Upper lobe of left lung (tissue), 6 donors: ENCODE measurements at places on chromosomes 1 and 21. TPM values are rescaled to one million over a fixed set of nuclear protein-coding genes. Genes with fewer than 3 reads are reported as not detected.
A peak's percentile ranks its signal among the peaks of the same experiment; 100 is the strongest.

GRCh38 chr1:92786111-92786901, 1.4 kb upstream of the EVI5 start:
- no peak for DNase-seq

DNA sequence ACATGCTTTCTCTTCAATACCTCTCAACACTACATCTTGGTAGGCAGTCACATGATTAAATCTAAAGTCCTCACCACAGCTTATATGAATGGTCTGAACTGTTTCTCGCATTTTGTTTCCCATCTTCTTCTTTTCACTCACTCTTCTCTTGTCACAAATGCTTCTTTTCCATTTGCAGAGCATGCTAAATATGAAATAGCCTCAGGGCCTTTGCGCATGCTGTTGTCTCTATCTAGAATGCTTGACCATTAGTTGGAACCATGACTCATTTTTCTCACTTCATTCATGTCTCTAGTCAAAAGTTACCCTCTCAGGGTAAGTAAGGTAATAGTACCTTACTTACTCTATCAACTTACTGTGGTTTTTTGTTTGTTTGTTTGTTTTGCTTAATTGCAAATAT, 239.7 kb downstream of the PTPRC start:
- no peak for DNase-seq

- no peak for DNase-seq
Measured at GRCh38 chr1:61504305-61504704, 220.6 kb downstream of the TM2D1 start.

DNA sequence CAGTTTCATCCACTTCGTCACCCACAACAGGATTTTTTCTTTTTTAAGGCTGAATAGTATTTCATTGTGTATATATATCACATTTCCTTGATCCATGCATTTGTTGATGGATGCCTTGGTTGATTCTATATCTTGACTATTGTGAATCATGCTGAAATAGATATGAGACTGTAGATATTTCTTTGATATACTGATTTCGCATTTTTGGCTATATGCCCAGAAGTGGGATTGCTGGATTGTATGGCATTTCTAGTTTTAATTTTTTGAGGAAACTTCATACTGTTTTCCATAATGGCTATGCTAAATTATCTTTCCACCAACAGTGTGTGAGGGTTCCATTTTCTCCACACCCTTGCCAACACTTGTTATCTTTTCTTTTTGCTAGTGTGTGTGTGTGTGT, 5.0 kb downstream of the GUCA2B start:
- DNase-seq: no peak

- DNase-seq: no peak
Measured at GRCh38 chr1:32768110-32768850, 48.9 kb downstream of the YARS1 start.

GRCh38 chr1:1198423-1199140, 7.8 kb downstream of the TNFRSF18 start:
- DNase-seq: peak; percentile 61

GRCh38 chr1:13623021-13623637, 39.5 kb downstream of the PDPN start:
- DNase-seq: no peak

- no peak for DNase-seq
Measured at GRCh38 chr1:214331827-214332423, 51.0 kb downstream of the SMYD2 start.

- peak; percentile 71 for DNase-seq
Measured at GRCh38 chr1:44036409-44037139, 5.3 kb upstream of the SLC6A9 start.

DNA sequence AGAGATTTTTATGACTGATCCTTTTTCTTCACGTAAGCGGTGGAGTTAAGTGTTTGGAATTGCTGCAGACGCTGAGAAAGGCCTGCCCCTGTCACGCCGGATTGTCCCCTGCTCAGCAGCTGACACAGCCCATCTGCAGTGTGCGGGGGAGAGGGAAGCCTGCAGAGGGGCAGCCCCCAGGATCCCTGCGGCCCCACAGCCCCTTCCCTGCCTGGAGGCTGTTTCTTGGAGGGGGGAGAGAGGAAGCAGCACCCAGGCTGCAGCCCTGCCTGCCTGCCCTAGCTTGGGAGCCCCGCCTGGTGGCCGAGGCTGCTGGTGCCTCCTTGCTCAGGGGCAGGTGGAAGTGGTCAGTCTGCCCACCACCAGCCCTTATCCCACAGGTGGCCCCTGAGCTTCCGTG, 50.7 kb downstream of the PRDM16 start:
- no peak for DNase-seq

DNA sequence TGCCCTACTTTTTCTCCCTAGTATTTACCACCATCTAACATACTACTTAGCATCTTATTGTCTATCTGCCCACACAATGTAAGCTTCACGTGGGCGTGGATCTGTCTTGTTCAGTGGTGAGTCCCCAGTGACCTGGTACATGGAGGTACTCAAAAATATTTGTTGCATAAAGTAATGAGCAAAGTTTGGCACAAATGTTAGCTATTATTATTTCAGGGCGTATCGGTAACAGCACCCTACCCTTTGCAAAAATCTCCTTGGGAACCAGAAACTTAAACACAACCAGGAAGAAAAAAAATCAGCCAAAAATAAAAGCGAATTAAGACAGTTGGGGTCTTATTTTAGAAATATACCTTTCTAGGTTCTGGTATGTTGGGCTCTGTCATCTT, 454 bp upstream of the NENF start:
- no peak for DNase-seq

DNA sequence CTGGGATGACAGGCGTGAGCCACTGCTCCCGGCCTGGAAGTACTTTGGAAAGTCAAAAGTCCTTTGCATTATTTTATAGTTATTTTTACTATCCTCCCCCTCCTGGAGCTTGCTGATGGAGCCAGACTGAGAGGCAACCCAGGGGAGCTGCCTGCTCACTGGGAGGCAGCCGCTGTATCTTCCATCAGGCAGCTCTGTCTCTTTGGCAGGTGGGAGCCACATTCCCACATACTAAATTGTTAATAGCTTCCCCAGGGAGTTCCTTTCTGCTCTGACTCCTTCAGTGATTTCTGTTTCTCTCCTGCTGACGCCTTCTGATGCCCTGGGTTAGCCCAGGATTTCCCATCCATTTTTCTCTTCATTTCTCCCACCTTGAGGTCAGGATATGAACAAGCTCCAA, 4.9 kb upstream of the OPRD1 start:
- DNase-seq: no peak

- no peak for DNase-seq
Measured at GRCh38 chr21:34611528-34611927, 3.4 kb downstream of the RCAN1 start.

GRCh38 chr21:45443595-45444181, 38.7 kb downstream of the COL18A1 start:
- DNase-seq: peak; percentile 51

- DNase-seq: no peak
Measured at GRCh38 chr21:33974513-33975468, 59.2 kb upstream of the ATP5PO start.

GRCh38 chr1:185864889-185865517, 130.8 kb downstream of the HMCN1 start:
- no peak for DNase-seq

DNA sequence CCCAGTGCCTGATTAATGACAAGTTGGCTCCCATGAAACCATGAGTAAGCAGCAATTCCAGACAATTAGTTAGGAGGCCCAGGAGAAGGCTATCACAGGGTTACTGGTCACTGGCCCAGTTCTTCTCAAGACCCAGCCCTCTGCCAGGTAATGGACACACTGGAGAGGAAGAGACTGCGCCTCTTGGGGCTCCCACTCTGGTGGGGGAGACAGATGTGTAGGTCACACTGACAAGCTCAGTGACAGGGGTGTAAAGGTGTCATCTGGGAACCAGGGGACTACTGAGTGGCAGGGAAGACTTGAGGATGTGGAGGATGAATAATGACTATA, 4.9 kb downstream of the HPCA start:
- DNase-seq: no peak

DNA sequence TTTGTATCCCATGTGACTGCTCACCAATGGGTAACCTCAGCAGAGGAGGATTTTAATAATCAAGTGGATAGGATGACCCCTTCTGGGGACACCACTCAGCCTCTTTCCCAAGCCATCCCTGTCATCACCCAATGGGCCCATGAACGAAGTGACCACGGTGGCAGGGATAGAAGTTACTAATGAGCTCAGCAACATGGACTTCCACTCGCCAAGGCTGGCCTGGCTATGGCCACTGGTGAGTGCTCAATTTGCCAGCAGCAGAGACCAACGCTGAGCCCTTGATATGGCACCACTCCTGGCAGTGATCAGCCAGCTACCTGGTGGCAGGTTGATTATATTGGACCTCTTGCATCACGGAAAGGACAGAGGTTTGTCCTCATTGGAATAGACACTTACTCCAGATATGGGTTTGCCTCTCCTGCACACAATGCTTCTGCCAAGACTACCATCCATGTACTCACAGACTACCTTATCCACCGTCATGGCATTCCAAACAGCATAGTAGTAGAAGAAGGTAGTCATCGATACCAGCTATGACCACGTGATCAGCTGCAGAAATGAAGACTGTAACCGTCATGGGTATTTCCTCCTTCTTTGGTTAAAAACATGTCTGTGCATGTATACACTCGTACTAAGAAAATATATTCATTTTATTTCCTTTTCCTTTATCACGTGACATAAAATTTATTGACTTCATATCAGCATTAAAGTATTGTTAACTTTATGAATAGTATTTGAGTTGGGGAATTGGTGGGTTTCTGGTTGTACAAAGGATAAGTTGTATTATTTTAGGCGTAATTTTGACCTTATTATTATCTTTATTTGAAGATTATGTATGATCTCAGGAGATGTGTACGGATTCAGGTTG, 562.6 kb downstream of the PTPRU start:
- DNase-seq: no peak

DNA sequence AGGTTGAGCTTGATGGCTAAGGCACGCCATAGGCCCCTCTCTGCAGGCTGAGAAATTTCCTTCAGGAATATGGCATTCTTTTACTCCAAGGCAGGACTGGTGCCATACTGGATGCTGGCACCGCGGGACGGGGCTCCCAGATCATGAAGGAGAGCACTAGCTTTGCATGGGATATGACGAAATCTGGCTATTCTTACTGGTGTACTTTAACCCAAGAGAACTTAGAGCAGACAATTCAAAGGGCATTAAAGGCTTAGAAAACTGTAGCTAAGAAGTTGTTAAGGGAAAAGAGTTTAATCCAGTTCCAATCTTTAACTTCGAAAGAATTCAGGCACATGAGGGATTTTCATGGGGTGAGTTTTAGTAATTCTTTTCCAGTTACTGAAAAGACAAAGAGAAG, 204.4 kb upstream of the ESRRG start:
- peak; percentile 21 for DNase-seq

DNA sequence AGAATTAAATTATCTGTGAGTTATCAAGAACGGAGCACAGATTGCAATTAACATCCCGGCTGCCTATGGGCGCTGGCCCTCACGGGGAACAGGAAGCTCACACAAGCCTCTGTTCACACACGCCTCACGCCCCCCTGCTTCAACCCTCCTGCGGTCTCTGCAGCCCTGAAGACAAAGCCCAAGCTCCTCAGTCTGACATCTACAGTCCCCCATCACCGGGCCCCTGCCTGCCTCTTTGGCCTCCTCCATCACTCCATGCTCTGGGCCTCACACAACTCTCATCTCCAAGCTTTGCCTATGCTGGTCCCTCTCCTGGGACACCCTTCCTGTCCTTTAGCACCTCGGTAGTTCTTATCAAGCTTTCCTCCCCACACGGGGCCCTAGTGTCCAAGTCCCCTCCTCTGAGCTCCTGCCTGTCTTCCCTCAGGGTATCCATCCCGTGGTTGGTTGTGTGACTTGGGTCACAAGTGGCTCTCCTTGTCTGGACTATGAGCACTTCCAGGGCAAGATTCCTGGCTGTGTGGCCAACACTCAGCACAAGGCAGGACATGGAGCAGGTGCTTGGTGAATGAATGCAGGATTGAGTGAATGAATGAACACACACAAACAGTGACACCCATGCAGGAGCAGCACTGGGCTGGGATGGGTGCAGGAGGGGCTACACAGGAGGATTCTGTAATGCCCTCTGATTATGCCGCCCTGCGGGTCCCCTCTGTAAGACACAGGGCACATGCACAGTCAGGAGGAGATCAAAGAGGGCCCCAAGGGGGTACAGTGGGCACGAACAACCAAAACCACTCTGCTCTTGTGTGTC, 116.1 kb downstream of the DMRTB1 start:
- DNase-seq: no peak

DNA sequence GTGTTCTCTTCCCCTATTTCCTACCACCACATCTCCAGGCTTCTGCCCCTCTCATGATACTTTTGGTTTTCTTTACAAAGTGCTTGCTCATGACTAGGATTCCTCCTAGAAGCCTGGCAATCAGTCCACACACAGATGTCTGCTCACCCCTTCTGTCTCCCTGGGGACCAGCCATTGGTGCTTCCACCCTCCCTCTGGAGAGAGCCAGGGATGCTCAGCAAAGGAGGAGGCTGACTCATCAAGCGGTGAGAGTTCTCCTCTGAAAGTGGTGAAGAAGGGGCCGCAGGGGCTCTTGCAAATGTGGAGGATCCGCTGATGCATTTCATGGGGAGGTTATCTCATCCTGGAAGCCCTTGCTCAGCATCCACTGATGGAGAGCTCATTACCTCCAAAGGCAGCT, 14.5 kb downstream of the NT5C1A start:
- no peak for DNase-seq

DNA sequence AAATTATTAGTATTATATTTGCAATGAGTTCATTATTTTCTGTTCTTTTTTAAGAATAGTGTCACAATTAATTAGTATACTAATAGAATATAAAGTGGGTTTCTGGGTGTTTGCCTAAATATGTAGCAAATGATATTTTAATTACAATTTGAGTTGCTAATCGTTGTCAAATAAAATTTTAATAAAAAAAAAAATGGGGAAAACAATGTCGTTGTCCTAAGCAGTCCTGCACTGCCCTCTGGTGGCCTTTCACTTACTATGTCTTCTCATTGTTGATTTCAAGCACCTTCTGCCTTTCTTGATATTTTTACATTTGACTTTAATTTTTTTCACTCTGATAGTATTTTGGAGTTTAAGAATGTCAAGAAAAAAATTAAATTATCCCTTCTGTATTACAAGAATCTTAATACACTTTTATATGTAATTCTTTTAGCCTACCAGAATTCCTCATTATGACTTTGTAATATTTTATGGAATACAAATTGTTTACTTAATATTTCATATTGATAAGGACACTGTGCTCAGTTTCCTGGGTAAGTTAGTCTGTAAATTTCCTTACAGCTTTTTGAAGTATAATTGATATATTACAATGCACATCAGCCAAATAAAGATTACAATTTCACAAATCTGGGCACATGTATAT, 104.5 kb upstream of the FMN2 start:
- no peak for DNase-seq

The DCST2 gene
- 1.0 TPM for total RNA-seq

The RBP7 gene
- not detected for total RNA-seq

The OXCT2 gene
- 1.1 TPM for total RNA-seq

The C4BPA gene
- total RNA-seq: 618 TPM

The GBP7 gene
- not detected for total RNA-seq

The PRDM16 gene
- total RNA-seq: 13.5 TPM

The CDC42SE1 gene
- 86.3 TPM for total RNA-seq

The GBP5 gene
- 8.1 TPM for total RNA-seq

The SYCP1 gene
- total RNA-seq: not detected

The ACTN2 gene
- total RNA-seq: 1.8 TPM

The SLC26A9 gene
- total RNA-seq: 31.9 TPM

The PRDM15 gene
- total RNA-seq: 7.5 TPM

The ERG gene
- 26.4 TPM for total RNA-seq

The KLHL12 gene
- 15.7 TPM for total RNA-seq
